ENCODE measurements at places on chromosomes 2 and 18.
A peak's percentile ranks its signal among the peaks of the same experiment; 100 is the strongest.

DNA sequence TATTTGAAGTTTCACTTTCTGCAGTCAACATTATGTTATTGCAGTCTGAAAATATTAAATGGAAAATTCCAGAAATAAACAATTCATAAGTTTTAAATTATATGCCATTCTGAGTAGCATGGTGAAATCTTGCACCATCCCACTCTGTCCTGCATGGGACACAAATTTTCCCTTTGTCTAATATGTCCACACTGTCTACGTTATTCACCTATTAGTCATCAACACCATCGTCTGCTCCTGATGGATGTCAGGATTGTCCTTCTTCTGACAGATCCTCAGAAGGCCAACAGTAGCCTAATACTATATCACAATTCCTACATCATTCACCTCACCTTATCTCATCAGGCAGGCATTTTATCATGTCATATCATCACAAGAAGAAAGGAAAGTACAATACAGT, 163.1 kb downstream of the TXNL1 start:
- DNase-seq = no peak

GRCh38 chr18:49757513-49758262, 55.6 kb downstream of the ACAA2 start:
- no peak for DNase-seq

DNA sequence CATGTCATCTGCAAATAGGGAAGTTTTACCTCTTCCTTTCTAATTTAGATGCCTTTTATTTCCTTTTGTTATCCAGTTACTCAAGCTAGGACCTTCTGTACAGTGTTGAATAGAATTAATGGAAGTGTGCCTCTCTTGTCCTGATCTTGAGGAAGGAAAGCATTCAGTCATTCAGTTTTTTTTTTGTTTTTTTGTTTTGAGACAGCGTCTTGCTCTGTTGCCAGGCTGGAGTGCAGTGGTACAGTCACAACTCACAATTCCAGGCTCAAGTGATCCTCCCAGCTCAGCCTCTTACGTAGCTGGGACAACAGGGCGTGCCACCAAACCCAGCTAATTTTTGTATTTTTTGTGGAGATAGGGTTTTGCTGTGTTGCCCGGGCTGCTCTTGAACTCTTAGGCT, 203.9 kb upstream of the ALPP start:
- DNase-seq = no peak

GRCh38 chr2:147550995-147551731, 293.7 kb upstream of the ACVR2A start:
- no peak for DNase-seq

DNA sequence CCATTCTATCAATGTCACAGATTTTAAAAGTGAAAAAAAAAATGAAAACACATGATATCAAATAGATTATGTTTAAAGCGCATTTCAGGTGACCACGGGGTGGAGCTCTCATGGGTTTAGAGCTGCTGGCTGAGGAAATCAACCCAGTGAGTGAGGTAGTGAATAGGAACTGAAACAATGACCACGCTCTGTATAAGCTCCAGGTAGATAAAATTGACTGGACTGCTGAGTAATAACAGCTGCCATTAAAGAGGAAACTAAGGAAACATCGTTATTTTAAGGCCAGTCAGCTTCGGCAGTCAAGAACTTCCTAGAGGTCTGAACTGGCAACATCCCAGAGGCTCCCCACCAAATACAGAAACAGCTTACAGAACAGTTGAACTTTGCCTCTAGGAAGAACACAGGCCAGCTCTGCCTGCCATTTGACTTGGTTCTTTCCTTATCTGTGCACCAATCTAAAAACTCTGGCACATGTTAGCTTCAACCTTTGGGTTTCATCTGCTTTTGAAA, 185.9 kb downstream of the PDE1A start:
- peak; percentile 5 for DNase-seq

GRCh38 chr18:35936951-35937350, 35.5 kb upstream of the RMP24 start:
- no peak for DNase-seq
